ENCODE measurements at places on chromosomes 16 and 17. TPM values are rescaled to one million over a fixed set of nuclear protein-coding genes. Genes with fewer than 3 reads are reported as not detected.

GRCh38 chr17:80795754-80796153 is 195.9 kb upstream of the CHMP6 start:
- DNase-seq = no peak
- no peaks in the 10 kb centered on the region for H3K27me3 ChIP-seq
- no peak overlapping the region for H3K4me3 ChIP-seq
- H3K4me1 ChIP-seq = peaks cover 22% of the 10 kb centered on the region
- H3K36me3 ChIP-seq = no peaks in the 10 kb centered on the region

The OR4D1 gene
- total RNA-seq = not detected

GRCh38 chr17:15513058-15513791 is 45.8 kb upstream of the CDRT4 start:
- DNase-seq = no peak
- H3K4me1 ChIP-seq = no peaks in the 10 kb centered on the region
- no peak overlapping the region for H3K4me3 ChIP-seq
- no peaks in the 10 kb centered on the region for H3K27me3 ChIP-seq
- no peak overlapping the region for H3K27ac ChIP-seq

DNA sequence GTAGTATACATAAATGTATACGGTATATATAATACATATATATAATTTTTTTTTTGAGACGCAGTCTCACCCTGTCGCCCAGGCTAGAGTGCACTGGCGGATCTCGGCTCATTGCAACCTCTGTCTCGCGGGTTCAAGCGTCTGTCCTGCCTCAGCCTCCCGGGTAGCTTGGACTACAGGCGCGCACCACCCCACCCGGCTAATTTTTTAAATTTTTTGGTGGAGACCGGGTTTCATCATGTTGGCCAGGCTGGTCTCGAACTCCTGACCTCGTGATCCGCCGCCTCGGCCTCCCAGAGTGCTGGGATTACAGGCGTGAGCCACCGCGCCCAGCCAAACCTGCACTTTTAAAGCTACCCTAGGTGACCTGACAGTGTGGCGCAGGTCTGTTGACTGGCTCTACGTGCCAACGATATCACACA is 745 bp downstream of the PAM16 start:
- H3K4me3 ChIP-seq = peak overlapping the region; percentile 89
- no peaks in the 10 kb centered on the region for H3K27me3 ChIP-seq
- H3K27ac ChIP-seq = peak overlapping the region; percentile 29

- no peak overlapping the region for H3K27ac ChIP-seq
- H3K4me1 ChIP-seq = no peaks in the 10 kb centered on the region
- H3K36me3 ChIP-seq = no peaks in the 10 kb centered on the region
- no peak for DNase-seq
- H3K27me3 ChIP-seq = 0 out of 2 replicates have a peak, but pooled peaks cover 5% of the 10 kb centered on the region
These were observed 7.8 kb downstream of the ZNF768 start for GRCh38 chr16:30518552-30518951.

The ATF7IP2 gene
- not detected for total RNA-seq

DNA sequence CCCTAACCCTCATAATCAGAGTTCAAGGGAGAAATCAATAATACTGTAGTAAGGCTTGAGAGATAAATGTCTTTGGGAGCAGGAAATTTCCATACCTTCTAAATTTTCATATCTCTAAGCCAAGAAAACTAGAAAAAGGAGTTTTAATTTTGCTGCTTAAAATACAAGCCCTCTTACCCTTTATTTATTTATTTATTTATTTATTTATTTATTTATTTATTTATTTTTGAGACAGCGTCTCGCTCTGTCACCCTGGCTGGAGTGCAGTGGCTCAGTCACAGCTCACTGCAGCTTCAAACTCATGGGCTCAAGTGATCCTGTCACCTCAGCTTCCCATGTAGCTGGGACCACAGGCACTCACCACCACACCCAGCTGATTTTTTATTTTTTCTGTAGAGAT is 69.0 kb upstream of the GNAO1 start:
- no peak overlapping the region for H3K27ac ChIP-seq
- no peaks in the 10 kb centered on the region for H3K36me3 ChIP-seq
- H3K4me3 ChIP-seq = no peak overlapping the region
- H3K27me3 ChIP-seq = no peaks in the 10 kb centered on the region
- DNase-seq = no peak

The ASPA gene
- not detected for total RNA-seq

GRCh38 chr16:30348113-30348512 is 7.0 kb downstream of the CD2BP2 start:
- no peak overlapping the region for H3K4me3 ChIP-seq
- no peaks in the 10 kb centered on the region for H3K27me3 ChIP-seq
- H3K27ac ChIP-seq = no peak overlapping the region
- DNase-seq = no peak
- no peaks in the 10 kb centered on the region for H3K4me1 ChIP-seq
- peaks cover 13% of the 10 kb centered on the region for H3K36me3 ChIP-seq

The RNF222 gene
- total RNA-seq = 0.79 TPM

GRCh38 chr16:85518398-85519049 is 94.6 kb upstream of the GSE1 start:
- peaks cover 72% of the 10 kb centered on the region for H3K4me1 ChIP-seq
- no peaks in the 10 kb centered on the region for H3K27me3 ChIP-seq
- H3K27ac ChIP-seq = no peak overlapping the region
- H3K4me3 ChIP-seq = no peak overlapping the region
- H3K36me3 ChIP-seq = no peaks in the 10 kb centered on the region

All from PC-9 (cell line).